ENCODE measurements at places on chromosomes 3 and 15.

DNA sequence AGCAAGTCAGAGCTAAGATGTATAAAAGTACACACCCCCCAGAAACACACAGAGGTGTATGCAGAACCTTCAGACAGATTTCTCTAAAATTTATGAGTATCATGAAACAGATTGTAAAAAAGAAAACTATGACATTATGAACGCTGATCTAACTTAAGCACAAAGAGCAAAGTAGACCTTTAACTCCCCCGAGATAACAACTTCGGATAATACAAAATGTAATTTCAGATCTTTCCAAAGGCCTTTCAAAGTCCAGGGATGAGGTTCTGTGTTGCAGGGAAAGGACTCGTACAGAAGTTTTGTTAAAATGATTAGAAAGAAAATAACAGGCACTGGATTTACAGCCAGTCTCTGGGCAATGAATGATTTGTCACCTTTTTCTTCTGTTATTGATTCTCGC is 92.8 kb upstream of the FGF12 start:
- DNase-seq, result no peak

DNA sequence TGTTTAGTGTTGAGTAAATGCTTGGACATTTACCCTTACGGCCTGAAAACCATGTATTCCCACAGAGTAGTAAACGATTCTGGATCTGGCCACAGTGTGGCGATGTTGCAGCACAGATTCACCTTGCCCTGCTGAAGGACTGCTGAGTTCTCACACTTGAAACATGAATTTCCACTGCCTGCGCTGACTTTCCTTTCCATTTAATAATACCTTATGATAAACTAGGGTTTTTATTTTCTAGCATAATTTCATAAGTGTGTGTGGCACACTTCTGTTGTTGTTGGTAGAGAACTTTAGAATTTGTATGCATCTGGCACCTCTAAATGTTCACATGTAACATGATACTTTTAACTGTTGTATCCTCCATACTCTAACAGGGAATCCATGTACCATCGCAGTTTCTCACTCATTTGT is 53.9 kb downstream of the C3orf38 start:
- peak; percentile 28 for DNase-seq

DNA sequence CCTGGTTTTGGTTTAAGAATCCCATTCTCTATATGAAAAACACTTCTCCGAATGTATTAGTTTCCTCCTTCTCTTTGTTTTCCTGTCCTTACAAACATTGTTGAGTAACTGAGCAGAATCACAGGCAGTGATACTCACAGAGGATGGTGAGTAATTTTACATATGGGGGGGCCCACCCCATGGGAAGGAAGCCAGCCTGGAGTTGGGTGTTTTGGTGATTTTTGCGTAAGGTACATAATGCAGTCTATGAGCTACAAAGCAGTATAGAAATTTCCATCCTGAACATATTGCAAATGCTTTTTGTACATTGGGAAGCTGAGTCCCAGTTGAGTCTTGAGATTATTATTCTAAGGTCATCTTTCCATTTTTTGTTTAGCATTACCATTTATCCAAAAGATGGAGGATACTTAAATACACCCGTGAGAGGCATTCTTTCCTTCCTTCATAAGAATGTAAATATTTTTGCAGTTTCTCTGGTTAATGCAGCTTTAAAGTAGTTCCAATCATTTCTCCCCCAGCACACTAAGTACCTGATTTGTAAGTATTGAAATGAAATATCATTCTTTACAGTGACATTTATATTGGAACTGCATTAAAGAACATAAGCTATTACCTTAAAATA is 476.8 kb downstream of the AGBL1 start:
- DNase-seq, result no peak

DNA sequence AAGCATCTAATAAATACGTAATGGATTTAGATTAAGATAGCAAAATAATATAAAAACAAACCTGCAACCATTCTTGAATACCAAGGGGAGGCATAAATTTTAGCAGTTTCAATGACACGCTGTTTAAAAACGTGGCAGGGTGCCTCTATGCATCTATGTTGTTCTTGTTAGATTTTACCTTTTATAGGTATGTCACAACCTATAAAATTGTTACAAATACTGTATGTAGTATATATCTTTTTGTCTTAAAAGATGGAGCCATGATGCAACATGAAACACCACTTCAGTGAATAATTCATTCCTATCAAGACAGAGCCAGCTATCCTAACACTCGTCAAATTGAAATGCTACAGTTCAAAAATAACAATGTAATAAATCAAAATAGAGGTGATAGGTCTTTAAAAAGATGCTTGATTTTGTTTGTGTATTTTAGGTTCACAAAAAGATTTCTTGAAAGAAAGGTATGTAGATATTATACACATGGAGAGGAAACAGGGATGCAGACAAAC is 1059.2 kb downstream of the ROBO1 start:
- no peak for DNase-seq

DNA sequence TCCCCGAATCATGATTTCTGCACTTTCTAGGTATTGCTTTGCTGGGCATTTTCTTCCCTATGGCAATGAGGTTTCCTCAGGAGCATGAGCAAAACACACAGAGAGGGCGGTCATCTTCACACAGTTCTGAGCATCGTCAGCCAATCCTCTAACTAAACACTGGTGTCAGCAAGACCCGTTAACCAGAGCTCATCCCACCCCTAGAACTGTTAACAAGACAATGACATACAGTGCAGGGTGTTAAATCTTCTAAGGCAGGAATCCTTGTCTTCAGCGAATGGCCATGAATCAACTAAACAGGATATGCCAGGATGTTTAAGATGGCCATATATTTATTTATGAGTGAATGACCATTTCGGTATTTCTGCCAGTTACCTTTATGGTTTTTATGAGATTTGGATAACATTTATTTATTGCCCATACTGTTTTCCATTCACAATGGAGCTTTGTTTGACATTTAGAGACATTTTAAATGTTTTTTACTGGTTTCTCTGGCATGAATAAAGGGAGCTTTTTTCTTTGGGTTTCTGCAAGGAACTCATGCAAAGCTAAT is 411.5 kb upstream of the PROK2 start:
- DNase-seq, result no peak

DNA sequence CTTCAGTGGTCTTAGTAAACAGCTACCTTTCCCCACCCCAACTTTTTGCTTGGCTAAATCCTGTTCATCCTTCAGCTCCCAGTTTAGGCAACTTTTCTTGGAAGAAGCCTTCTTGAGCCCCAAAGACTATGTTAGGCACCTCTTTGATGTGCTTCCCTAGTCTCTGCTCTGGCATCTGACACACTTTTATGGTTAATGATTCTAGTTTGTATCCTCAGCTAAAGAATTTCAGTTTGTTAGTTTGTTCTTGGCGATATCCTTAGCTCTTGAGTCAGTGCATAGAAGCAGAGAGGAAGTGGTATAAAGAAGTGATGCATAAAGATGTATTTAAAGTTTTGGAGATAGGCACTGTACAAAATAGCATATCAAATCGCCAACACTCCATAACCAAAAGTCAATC is 168.4 kb downstream of the WDR72 start:
- DNase-seq, result no peak

DNA sequence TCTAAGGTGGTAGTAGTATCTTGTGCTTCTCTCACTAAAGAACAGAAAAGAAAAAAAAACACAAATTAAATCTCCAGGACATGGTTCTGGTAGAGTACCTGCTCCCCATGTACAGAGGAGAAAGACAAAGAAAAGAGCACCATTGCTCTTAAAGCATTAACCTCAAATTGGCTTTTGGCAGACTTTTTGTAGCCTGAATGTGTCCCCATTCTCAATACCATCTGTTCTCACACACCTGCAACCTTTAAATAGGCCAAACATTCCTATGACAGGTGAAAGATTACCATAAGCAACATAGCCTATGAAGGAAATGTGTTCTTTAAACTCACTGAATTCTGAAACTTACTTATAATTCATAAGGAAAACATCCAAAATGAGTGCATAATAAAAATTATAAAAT is 68.0 kb downstream of the TIPARP start:
- no peak for DNase-seq

DNA sequence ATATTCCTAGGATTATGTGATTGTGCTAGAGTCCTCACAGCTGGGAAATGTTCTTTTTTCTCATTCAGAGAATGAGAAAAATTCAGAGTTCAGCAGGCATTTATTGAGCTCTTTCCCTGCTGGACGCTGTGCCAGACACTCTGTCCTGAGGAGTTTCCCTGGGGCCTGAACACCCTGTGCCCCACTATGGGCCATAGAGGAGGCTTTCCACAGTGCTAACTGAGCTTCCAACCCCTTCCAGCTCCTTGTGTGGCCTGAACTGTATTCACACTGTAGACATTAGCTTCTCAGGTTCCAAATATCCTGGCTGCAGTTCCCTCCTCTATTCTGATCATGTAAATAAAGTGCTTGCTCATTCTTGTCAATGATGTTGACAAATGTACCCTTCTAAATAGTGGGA is 10.0 kb downstream of the ABHD2 start:
- no peak for DNase-seq

DNA sequence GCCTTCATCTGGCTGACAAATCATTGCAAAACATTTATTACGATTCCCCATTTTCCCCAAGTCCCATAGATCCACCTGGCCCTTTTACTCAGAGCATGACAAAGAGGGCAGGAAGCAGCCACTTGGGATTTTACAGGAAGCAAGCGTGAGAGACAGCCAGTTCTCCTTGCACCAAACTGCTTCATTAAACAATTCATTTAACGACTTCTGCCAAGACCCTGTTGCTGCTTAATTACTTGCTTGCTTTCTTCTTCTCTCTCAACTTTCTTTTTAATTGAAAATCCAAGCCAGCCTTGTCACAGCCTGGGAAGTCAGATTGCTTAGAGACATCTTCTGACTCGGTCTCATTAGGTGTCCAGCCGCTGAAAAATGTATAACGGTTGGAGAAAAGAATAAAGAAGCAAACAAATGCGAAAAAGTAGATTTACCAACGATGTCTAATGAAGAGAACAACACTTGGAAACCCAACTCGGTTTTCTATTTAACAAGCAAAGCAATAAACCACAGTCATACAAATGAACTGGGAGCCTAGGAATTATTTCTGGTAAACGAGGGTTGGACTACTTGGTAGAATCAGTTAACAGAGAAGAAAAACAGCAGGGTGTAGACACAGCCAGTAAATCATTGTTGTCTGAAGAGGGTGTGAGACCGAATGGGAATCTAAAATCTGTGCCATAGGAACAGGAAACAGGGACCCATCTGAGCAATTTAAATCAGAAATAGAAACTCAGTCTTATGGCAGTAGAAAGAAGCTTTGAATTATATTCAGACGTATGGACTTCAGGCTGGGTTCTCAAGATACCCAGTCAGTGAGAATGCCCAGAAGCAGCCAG is 298.3 kb downstream of the LRRC3B start:
- DNase-seq, result no peak

DNA sequence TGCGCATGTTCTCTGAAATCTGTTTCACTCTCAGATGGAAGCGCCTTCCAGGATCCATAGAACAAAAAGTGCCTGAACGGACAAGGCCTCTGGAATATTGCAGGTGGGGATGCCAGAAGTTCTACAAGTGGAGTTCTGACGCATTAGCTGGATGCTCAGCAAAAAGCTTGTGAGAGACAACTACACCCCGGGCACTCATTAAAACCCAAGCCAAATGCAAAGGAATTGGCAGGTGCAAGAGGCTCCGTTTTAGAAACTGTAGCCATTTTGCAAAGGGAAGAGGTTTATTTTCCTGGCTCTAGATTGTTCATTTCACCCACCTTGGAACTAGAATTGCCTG is 35.2 kb upstream of the SLC24A5 start:
- no peak for DNase-seq

- no peak for DNase-seq
These were observed 281.0 kb upstream of the TBL1XR1 start for GRCh38 chr3:177478170-177478867.

DNA sequence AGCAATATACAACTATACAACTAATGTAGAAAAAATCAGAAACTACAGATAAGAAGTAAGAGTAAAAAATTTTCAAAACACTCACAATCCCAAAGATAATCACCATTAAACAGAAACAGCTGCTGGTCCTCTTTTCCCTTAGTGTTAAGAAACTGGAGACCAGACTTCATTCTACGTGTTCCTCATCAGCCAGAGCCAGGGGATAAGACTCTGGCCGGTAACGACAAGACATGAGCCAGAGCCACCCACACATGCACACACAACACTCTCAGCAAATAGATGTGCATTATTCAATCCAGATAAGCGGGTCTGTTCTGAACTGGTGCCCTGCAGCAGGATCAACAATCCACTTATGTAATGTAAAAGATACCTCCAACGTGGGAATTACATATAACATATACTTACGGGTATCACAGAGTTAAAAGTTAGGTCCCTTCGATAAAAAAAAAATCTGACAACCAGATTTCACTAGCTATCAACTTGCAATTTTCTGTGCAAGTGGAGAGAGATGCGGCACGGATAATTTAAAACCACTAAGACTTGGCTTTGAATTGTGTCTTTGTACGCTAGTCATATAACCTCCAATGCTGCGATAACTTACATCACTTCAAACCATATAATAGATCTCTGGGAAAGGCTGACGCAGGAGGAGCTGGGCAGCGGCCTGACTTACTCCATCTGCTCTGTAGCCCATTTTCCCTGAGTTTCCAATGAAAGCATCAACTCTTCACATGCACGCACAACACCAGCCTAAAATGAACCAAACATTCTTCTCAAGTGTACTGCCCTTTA is 17.8 kb downstream of the PRICKLE2 start:
- no peak for DNase-seq

DNA sequence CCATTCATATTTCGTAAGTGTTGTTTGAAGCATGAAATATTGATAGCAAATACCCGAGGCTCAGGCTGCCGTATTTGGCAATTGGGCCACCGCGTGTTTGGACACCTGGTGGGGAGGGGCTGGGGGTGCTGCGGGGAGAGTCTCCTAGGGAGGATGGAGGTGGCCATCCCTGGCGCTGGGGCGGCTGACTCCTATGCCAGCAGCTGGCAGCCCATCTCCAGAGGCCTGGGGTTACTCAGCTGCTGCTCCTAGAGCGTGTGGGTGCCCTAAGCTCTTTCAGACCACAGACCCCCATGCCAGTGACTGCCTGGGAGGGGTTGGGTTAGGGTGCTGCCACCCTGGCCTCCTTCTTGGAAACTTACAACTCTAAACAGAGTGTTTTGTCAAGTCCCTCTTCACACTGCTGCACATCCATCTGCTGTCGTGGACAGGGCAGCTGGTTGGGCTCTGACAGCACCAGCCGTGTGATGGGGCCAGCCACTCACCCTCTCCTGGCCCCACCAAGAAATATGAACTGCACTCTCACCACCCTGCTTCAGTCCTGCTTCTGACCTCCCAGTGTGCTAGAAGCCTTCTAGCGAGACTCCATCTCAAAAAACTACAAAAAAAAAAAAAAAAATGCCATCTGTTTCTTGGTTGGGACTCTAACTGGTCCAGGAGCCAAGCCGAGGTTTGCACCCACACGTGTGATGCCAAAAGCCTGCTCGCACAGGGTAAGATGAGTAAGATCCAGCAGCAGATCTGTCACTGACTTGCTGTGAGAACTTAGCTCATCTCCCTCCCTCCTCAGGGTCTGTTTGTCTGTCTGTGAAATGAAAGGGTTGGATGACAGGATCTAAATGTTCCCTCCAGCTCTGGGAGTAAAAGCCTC is 156.2 kb downstream of the MEGF11 start:
- DNase-seq, result no peak

DNA sequence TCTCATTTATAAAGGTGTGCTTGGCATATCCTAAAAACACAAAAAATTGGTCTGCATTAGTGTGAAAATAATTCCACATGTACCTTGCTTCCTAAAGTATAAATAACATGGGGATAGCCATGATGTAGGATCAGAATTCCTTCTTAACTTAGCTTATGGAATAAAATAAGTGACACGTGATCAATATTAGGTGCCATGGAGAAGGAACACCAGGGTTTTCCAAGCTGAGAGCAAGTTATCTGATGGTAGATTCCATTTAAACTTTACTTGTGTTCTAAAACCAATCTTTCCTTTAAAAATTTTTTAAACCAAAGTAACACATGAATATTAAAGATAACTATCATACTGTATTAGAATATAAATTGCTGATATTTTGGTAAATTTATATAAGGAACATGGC is 300.5 kb downstream of the ZPLD1 start:
- DNase-seq, result no peak
